ENCODE measurements at places on chromosomes 5 and 9.

GRCh38 chr5:81866994-81867393 is 104.8 kb upstream of the ATG10 start:
- DNase-seq, result no peak

DNA sequence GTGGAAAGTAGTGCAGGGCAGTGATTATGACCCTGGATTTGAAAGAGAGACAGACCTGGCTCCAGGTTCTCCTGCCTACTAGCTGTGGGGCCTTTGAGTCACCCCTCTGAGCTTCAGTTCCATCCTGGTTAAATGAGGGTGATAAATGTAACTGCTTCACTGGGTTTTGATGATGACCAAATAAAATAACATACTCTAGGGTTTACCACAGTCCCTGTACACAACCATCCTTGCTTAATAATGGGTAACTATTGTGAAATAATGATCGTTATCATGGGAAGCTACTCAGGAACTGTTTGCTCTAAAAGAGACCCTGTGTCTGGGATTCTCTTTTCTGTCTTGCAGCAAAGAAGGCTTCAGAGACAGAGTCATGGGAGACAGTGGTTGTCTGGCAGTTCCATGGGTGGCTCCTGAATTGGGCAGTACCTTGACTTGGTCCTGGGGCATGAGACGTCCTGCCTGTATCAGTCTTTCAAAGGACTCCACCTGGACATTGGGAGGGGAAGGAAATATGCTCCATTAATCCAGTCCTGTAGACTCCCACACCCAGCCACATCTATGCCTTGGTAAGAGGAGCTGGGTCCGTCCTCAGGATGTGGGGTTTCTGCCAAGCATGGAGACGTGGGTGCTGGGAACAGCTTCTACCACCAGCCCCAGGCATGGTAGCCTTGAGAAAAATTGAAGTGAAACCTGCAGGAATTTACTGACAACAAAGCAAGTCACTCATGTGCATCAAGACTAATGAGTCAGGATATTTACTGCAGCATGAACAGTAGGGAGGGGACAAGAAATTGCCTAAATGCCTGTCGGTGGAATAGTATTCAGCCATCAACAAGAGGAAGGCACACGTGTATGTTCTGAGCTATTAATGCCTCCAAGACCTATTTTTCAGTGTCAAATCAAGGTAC is 23.4 kb downstream of the AKNA start:
- DNase-seq, result peak; percentile 78

DNA sequence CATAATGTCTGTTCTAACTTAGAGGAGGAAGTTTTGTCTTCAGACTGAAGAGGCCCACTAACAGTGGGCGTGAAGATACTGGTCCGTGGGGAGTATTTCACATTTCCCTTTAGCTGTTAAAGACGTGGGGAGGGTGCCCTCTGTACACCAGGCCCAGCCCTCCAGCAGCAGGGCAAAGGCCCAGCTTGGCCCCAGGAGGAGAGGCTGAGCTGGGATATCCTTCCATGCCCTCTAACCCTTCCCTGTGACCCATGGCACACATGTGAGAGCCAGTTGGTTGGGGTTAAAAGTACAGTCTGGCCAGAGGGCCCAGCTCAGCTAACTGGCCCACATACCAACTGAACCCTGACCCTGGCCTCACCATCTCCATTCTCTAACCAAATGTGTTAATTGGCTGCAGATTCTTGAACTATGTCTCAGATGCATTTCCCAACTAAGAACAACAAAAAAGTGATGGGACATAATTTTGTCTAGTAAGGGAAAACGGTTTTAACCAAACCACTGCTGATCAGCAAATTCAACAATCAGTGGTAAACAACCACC is 74.4 kb downstream of the LHFPL2 start:
- no peak for DNase-seq

GRCh38 chr9:36772449-36773403 is 200.0 kb downstream of the MELK start:
- peak; percentile 72 for DNase-seq

GRCh38 chr9:127505396-127506116 is 54.2 kb downstream of the LRSAM1 start:
- peak; percentile 69 for DNase-seq

- no peak for DNase-seq
These were observed 165.3 kb downstream of the ERCC6L2 start for GRCh38 chr9:96040591-96041461.

Measured in common myeloid progenitor, CD34-positive (primary cell).